ENCODE measurements at places on chromosomes 7 and 10. TPM values are rescaled to one million over a fixed set of nuclear protein-coding genes. Genes with fewer than 3 reads are reported as not detected.

Gene EFCAB10
- total RNA-seq = 1.6 TPM

Gene NUPR2
- total RNA-seq = 0.98 TPM

Gene FAM24B
- 3.6 TPM for total RNA-seq

Gene SAMD9
- 21.2 TPM for total RNA-seq

Gene GBX1
- total RNA-seq = not detected

Gene CYP3A4
- not detected for total RNA-seq

Gene TMEM130
- total RNA-seq = 20.0 TPM

Gene GATAD1
- total RNA-seq = 35.8 TPM

Gene AKR1C1
- total RNA-seq = 42.0 TPM

- no peak for DNase-seq
These were observed 55.0 kb downstream of the C1GALT1 start for GRCh38 chr7:7237201-7237977.

- no peak for DNase-seq
These were observed 1.9 kb downstream of the MIOS start for GRCh38 chr7:7568553-7568952.

GRCh38 chr7:64630496-64630895 is 35.4 kb upstream of the ZNF107 start:
- DNase-seq = no peak

DNA sequence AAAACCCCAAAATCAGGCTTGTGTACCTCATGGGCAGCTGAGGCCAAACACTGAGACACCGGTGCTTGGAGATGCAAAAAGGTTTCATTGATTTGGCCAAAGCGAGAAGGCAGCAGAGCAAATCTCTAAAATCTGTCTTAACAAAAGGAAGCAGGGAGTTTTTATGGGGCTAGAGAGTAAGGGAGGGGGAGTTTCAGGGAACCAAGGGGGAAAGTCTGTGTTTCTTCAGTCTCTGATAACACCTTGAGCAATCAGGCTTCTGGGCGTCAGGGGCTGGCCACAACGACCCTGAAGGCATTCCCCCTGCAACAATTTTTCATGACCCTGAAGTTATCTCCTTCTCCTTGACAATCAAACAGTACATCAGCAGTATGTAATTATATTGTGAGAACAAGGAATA is 2.7 kb upstream of the ZNF786 start:
- no peak for DNase-seq

DNA sequence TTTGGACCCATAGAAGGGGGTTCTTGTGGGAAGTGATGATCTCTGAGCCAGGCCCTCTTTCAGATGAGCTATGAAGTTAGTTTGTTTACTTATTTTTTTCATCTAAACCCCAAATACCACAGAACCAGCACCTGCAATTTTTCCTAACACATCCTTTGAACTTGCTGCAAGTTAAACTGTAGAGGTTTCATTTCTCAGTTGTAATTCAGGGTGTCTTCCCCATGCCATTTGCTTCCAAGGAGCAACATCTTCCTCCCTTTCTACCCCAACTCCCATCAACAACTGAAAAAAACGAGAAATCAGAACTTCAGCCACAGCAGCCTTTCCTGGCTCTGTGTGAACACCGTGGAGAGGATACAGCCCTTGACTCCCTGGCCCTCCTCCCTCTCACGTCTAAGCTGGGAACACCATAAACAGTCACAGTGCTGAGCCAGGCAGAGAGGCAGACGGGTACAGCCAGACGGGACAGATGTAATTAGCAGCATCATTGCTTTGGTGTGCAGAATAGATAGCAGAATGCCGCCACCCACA is 63.6 kb downstream of the RGS10 start:
- no peak for DNase-seq

- no peak for DNase-seq
These were observed 34.6 kb upstream of the PDE1C start for GRCh38 chr7:32104766-32105165.

GRCh38 chr7:66910789-66911188 is 10.2 kb upstream of the TMEM248 start:
- no peak for DNase-seq

- DNase-seq = no peak
These were observed 11.6 kb downstream of the CRPPA start for GRCh38 chr7:16409777-16410176.

DNA sequence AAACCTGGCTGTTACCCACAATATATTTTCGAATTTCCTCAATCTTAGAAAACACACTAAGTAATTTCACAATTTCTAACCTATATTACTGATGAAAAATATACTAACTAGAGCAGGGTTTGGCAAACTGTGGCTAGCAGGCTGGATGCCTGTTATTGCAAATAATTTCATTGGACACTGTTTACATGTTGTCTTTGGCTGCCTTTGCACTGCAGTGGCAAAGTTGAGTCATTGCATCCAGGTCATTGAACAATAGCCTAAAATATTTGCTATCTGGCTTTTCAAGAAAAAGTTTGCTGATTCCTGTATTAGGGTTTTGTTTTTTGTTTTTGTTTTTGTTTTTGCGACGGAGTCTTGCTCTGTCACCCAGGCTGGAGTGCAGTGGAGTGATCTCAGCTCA is 47.2 kb downstream of the KIF11 start:
- DNase-seq = no peak

GRCh38 chr7:77393261-77393660 is 22.9 kb downstream of the GSAP start:
- no peak for DNase-seq

DNA sequence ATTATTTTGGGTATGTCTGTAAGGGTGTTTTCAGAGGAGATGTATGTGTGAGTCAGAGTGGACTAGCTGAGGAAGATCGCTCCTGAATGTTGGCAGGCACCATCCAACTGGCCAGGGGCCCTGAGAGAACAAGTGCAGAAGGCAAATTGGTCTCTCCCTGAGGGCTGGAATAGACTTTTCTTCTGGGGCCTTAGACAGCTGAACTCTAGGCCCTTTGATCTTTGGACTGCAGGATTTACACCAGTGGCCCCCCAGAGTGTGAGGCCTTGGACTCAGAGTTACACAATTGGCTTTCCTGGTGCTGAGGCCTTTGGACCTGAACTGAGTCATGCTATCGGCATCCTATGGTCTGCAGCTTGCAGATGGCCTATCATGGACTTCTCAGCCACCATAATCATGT is 217.2 kb downstream of the REEP3 start:
- DNase-seq = no peak

DNA sequence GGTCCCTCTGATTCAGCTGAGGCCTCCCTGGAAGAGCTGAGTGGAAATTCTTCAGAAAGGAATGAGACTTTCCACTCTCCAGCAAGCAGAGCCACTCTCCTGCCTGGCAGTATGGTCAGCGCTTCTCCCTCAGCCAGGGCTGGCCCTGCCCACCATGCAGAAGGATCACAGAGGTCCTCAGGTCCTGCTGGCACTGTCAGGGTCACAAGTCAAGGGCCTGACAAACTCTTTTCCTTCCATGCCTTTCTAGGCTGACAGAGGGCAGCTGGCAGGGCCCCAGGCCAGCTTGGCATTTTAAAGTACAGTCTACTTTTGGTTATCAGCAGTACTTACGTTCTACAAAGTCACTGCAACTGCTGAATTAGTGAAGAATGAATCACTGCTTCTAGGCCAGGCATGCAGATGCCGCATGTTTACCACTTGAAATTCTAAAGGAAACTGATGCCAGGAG is 119.3 kb upstream of the FRMD4A start:
- no peak for DNase-seq

- DNase-seq = no peak
These were observed 28.1 kb upstream of the JAKMIP3 start for GRCh38 chr10:132037676-132037975.

- no peak for DNase-seq
These were observed 194.4 kb downstream of the MYOF start for GRCh38 chr10:93287775-93288174.

DNA sequence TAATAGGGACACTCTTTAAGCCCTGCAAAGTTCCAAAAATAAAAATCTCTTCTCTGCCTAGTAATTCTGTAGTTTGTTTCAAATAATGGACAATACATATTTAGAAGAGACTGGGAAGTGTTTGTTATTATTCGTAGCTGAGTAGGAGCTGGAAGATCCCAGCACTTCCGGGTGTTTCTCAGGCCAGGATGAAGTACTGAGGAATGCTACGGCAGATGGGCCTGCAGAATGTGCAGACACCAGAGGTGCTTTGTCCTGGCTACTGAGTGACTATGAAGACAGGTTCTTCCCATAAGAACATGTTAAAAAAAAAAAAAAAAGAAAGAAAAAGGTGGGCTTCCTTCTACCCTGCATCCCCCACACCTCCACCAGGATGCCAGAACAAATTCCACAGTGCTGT is 36.1 kb downstream of the ETV1 start:
- DNase-seq = no peak

DNA sequence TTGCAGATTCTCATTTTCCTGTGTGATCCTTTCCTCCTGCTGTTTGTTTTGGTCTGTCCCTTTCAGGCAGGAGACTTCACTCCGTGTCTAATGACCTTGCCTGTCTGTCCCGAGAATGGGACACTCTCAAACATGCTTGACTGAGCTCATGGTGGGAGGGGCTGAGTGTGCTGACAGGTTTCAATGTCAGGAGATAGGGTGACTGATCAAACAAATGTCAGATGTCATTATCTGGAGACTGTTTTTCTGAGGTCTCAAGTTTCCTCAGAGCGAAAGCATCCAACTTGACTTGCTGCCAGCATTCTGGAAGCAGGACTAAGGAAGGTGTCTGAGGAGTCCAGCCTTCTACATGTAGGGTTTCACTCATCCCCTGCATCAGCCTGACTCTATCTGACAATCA is 228.8 kb upstream of the KIAA1217 start:
- no peak for DNase-seq

DNA sequence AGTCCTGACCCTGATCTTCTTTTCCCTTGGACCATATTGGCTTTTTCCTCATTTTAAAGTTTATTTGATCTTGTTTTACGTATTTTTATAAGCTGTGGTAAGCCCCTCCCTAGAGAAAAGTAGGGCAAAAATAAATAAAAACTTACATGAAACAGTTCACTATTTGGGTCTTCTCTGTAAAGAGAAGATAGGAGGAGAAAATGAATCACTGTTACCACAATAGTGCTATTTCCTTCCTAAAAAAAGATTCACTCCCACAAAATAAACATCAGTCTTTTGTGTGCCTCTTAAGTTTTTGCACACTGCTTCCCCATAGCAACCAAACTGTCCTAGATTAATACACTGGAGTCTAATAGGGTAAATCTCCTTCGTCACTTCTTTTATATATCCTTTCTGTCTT is 1.4 kb upstream of the SVIL start:
- DNase-seq = no peak

All from upper lobe of right lung (tissue), 1 donor.